Fibroblast of lung (primary cell): ENCODE measurements at places on chromosomes 7 and 10. TPM values are rescaled to one million over a fixed set of nuclear protein-coding genes. Genes with fewer than 3 reads are reported as not detected.

DNA sequence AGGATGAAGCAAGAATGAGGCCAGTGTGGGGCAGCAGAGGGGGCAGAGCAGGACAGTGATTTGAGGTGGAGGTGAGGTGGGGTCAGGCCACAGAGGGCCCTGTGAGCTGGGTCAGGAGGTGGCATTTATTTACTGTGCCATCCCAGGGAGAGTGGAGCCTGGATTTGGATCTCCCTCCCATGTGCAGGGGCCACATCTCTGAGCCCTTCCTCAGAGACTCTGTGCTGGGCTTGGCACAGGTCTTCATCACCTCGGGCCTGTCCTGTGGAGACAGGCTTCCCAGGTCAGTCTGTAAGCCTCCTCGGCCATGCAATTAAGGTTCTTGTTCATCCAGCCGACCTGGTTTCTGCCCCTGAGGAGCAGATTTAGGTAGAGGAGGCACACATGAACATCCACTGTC lies 40.9 kb downstream of the ZNF777 start:
- DNase-seq: no peak

DNA sequence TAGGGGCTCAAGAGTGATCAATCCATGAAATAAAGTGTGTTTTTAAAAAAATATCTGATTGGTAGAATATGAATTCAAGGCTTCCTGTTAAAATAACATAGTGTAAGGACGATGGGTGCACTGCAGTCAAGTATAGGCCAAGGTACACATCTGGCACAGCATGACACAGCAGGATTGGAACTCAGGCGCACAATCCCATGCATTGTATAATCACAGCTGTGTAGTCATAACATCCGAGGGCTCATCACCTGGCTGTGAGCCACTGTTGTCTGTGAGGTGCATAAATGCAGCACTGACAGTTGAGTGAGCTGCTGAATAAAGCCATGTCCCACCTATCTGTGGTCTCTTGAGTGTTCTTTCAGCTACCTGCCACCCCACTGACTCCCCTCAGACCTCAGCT lies 142.3 kb upstream of the HPS1 start:
- no peak for DNase-seq

- DNase-seq: no peak
Measured at GRCh38 chr10:49484486-49485235, 54.3 kb downstream of the ERCC6 start.

DNA sequence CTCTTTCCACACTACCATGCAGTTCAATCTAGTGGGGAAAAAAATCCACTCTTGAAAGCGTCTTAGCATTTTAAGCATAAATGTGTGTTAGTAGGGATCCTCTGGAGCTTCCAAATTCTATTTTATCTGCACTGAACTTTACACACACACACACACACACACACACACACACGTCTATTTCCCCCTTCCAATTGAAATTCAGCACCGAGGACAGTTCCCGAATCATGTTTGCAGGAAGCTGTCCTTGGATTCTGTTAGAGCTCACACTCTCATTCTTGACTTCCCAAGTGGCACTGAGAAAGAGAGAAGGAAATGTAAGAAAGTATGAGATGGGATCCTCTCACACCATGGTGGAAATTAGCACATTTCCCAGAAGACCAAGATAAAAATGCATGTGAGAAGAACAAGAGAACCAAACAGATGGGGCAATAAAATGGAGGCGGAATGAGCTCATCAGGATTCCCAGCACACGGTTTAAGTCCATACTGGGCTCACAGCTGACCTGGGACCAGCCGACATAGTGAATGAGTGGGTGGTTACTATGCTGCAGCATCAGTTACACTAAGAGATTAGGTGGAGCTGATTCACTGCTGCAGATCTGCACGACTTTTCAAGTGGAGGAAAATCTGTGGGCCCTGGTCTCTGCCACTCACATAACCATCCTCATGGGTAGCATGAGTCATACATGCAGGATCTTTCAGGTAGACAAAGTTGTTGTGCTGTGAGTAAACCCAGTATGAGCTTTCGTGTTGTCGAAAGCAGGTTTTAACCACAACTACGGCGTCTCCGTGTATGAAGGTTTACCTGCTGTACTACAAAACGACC lies 3.3 kb upstream of the NPTX2 start:
- DNase-seq: peak; percentile 39

GRCh38 chr7:149229526-149229925 lies 9.9 kb upstream of the ZNF212 start:
- no peak for DNase-seq

DNA sequence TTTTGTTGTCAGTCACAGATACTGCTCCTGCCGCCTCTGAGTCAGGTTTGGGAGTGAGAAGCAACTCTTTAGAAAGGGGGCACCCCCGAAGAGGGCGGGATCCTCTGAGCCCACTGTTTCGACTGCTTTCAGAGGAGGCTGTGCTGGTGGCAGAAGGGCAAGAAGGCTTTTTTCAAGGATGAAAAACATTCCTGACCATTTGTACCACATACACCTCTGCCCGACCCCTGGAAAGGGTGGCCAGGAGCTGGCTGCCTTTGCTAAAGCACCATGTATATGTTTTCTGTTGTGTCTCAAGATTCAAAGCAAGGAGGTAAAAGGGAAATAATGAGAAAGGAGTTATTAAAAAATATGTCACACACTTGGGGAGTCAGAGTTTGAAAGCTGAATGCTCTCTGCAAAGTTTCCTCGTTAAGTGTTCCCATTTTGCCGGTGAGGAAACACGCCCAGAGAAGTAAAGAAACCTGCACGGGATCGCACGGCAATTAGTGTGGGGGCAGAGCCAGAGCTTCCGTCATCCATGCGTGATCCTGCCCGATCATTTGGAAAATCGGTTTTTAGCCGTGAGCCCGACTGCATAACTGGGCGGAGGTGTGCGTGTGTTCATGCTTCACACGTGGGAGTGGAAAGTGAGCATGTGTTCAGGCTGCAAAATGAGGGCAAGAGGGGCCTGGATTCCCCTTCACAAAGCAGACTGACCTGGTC lies 163.2 kb downstream of the ADAM12 start:
- no peak for DNase-seq

DNA sequence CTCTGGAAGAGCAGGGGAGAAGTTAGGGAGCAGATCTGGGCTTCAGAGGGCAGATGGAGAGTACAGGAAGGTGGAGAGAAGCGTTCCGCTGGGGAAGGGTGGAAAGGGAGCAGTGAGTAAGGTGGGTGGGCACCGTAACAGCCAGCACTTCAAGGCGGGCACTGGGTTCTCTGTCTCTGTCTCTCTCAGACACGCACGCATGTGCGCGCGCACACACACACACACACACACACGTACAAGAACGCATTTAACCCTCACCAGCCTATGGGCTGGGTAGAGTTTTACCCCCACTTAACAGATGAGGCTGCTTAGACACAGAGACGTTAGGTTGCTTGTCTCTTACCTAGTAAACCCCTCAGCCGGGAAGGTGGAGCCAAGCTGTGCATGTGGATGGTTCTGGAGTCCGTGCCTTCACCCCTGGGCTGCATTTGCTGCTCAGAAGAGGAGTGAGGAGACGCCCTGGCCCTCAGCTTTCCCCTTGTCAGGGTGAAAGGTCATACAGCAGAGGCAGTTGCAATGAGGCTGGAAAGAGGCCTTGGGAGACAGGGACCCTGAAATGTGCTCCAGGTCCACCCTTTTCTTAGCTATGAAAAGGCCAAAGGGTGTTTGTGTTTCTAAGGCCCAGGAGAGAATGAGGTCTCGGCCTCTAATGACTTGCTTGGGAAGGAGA lies 16.0 kb downstream of the ADCYAP1R1 start:
- DNase-seq: no peak

DNA sequence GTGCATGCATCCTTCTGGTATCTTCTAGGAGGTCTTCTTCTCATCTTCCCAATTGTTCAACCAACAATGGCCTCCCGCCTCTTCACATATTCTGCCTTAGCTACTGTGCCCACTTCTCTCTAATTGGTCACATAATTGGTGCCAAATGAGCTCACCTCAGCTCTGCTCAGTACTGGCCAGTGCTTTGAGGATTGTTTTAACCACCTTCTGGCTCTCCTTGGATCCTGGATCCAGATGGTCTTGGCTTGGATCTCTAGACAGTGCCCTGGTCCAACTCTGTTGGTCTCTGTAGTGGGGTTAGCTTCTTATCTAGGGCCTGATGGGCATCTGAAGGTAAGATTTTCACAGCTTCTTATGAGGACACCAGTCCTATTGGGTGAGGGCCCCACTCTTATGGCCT lies 820.8 kb downstream of the TYW1 start:
- DNase-seq: no peak

DNA sequence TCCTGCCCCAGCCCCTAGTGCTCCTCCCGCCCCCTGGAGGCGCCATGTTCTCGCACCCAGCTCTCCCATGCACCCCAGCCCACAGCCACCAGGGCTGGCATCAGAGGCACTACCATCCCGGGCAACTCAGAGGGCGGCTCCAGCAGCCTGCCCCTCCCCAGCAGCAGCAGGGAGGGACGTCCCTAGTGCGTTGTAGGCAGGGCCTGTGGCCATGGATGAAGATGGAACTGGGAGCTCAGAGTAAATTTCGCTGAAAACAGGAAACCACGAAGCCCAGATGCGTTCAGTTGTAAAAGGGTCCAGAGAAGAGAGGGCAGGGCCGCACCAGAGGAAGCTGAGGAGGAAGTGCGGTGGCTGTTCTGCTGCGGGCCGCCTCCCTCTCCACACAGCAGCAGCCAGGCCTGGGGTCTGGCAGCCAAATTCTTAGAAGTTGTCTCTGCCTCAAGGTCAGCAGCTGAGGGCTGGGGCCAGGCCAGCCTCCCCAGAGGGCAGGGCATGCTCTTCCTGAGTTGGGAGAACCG lies 24.6 kb downstream of the VSIR start:
- DNase-seq: no peak

DNA sequence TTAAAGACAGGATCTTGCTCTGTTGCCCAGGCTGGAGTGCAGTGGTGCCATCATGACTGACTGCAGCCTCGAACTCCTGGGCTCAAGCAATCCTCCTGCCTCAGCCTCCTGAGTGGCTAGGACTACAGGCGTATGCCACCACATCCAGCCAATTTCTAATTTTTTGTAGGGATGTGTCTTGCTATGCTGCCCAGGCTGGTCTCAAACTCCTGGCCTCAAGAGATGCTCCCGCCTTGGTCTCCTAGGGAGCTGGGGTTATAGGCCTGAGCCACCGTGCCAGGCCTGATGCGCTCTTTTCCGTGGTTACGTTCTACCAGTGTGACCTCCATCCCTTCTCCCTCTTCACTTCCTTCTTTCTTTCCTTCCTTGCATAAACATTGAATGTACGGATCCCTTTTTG lies 34.2 kb upstream of the IL15RA start:
- no peak for DNase-seq

DNA sequence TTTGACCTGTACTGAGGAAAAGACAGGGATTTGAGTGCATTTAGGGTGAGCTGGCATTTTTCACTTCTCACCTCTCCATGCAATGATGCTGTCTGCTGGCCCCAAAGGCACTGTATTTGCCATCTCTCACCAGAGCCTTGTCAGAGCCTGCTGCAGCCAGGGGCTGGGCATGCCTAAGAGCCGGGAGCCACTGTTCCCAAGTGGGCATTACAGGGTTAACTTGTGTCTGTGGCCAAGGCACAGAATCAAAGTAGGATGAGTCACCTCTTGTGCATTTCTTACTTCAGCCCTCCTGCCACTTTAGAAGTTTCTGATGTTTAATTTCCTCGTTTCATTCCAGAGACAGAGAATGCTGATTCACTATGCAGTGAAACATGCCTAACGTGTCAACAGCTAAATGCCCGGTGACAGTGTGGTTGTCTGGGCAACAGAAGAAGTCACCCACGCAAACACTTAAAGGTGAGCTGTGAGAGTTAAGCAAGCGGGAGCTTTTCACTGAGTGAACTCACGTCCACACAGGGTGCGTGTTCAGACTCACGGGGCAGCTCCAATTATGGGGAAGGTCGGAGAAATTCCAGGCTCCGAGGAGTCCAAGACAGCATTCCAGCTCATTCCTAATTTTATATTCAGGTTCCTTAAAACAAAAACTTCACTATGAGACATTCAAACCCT lies 57.1 kb upstream of the IGFBP3 start:
- DNase-seq: peak; percentile 99

DNA sequence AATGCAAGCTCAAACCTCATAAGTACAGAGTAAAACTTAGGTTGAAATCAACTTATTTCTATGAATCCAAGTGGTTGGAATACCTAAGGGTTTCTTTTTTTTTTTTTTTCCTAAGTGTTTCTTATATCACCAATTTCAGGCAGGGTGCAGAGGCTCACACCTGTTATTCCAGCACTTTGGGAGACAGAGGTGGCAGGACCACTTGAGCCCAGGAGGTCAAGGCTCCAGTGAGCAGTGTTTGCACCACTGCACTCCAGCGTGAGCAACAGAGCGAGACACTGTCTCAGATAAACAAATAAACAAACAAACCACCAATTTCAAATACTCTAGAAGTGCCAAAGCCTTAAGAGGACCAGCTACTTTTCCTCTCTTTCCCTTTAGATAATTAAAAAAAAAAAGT lies 39.2 kb upstream of the SPOCK2 start:
- no peak for DNase-seq

GRCh38 chr7:79555571-79555970 lies 102.1 kb upstream of the MAGI2 start:
- DNase-seq: peak; percentile 5

DNA sequence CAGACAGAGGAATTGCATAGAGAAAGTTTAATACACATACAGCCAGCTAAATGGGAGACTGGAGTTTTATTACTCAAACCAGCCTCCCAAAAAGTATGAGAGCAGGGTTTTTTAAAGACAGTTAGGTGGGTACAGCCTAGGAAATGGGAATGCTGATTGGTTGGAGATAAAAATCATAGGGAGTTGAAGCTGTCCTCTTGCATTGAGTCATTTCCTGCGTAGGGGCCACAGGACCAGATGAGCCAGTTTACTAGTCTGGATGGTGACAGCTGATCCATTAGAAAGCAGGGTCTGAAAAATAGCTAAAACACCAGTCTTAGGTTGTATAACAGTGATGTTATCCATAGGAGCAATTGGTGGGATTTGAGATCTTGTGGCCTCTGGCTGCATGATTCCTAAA lies 76.1 kb upstream of the POM121L12 start:
- peak; percentile 62 for DNase-seq

- DNase-seq: peak; percentile 56
Measured at GRCh38 chr10:60348982-60349381, 40.7 kb downstream of the ANK3 start.

DNA sequence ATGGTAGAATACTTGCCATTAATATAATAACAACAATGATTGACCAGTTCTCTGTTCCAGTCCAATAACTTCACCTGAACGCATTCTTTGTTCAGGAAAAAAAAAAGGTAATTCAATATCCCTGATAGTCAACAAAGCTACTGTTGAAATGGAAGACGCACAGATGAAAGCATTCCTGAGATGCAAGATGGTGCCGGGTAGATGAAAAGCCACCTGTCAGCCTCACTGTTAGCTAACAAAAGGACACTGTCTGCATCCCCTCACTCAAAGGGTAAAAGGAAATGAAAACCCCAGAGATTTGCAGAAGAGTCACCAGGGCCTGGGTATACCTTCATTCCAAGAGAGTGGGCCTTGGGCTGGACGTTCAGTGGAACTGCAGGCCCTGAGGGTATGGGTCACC lies 357.4 kb downstream of the PLXNA4 start:
- DNase-seq: no peak

GRCh38 chr7:53596230-53596629 lies 560.8 kb downstream of the POM121L12 start:
- peak; percentile 24 for DNase-seq

COBL gene
- polyA plus RNA-seq: 0.07 and 0.10 TPM in 2 replicates

AGAP5 gene
- polyA plus RNA-seq: 1.8 and 1.9 TPM in 2 replicates

MMRN2 gene
- polyA plus RNA-seq: 1.5 and 2.2 TPM in 2 replicates

LMOD2 gene
- not detected in 2 replicates for polyA plus RNA-seq

ZNF3 gene
- 19.7 and 20.4 TPM in 2 replicates for polyA plus RNA-seq

GBX1 gene
- polyA plus RNA-seq: not detected in 2 replicates

COMTD1 gene
- 2.0 and 2.8 TPM in 2 replicates for polyA plus RNA-seq

PARD3 gene
- polyA plus RNA-seq: 24.0 and 26.8 TPM in 2 replicates

NXPH1 gene
- not detected in 2 replicates for polyA plus RNA-seq
